ENCODE measurements at places on chromosomes 11 and 22. TPM values are rescaled to one million over a fixed set of nuclear protein-coding genes. Genes with fewer than 3 reads are reported as not detected.

- H3K36me3 ChIP-seq = no peaks in the 10 kb centered on the region
- no peak overlapping the region for H3K4me3 ChIP-seq
- no peaks in the 10 kb centered on the region for H3K4me1 ChIP-seq
- peaks cover 18% of the 10 kb centered on the region for H3K27me3 ChIP-seq
- no peak for DNase-seq
- no peak overlapping the region for H3K27ac ChIP-seq
Measured at GRCh38 chr11:118102721-118103261, 16.0 kb upstream of the SMIM35 start.

DNA sequence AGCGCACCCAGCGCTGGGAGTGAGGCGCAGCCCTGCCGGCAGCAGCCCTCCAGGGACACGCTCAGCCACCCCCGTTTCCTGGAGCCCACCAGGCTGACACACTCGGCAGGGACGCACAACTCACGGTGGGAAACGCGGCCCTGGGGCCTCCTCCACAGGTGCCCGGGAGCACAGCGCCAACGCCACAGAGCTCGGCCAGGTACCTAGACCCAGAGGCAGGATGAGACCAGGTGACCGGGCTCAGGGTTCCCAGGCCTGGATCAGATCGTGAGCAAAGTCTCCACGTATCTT lies 18.0 kb downstream of the TUBGCP6 start:
- H3K36me3 ChIP-seq = peaks cover 30% of the 10 kb centered on the region
- no peaks in the 10 kb centered on the region for H3K27me3 ChIP-seq
- DNase-seq = no peak
- no peak overlapping the region for H3K4me3 ChIP-seq

DNA sequence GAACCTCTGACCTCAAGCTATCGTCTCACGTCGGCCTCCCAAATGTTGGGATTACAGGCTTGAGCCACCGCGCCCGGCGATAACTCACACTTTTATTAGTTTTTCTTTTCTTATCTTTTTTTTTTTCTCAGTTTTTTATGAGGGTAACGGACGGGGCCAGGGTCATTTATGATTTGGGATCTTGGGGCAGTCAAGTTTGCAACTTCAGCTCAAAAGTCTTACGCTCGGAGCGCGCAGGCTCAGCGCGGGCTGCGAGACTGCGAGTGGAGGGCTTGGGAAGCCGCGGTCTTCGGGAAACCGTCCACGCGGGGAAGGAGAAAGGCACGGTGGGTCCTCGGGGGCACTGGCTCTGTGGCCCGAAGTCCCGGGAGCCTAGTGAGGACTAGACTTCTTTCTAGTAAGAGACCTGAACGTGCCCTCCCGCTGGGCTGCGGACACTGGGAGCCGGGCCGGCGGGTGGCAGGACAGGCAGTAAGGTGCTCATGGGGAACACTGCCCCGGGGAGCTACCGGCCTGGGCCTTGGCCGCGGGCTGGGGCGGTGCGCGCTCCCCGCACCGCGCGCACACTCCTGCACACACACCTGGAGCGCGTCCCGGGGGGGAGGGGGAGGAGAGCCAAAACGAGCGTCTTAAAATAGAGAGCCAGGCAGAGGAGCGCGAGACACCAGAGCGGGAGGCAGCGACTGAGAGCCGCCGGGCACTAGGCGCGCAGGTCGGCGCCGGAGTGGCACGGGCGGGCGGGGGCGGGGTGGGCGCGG lies 476 bp upstream of the BARX2 start:
- H3K27ac ChIP-seq = no peak overlapping the region
- H3K4me3 ChIP-seq = peak overlapping the region; percentile 46
- no peaks in the 10 kb centered on the region for H3K36me3 ChIP-seq
- peaks cover 26% of the 10 kb centered on the region for H3K4me1 ChIP-seq

DNA sequence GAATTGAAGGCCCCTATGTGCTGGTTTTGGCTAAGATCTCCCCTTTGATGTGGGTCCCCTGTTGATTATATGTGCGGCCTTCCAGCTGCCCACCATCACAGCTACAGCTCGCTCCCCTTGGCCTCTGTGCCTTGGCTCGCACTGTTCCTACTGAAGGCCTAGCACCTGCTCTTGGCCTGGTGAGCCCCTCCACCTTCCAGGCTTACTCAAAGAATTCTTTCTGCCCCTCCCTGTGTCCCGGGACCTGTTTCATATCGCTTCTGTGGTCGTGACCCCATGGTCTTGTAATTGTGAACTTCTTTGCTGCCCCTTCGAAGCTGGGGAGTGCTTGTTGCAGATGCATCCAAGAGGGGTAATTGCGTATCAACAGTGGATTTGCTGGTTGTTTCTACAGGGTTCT lies 12.5 kb downstream of the PEX26 start:
- no peak overlapping the region for H3K4me3 ChIP-seq
- no peaks in the 10 kb centered on the region for H3K27me3 ChIP-seq
- H3K36me3 ChIP-seq = peaks cover 54% of the 10 kb centered on the region
- DNase-seq = no peak
- H3K4me1 ChIP-seq = peaks cover 7% of the 10 kb centered on the region

DNA sequence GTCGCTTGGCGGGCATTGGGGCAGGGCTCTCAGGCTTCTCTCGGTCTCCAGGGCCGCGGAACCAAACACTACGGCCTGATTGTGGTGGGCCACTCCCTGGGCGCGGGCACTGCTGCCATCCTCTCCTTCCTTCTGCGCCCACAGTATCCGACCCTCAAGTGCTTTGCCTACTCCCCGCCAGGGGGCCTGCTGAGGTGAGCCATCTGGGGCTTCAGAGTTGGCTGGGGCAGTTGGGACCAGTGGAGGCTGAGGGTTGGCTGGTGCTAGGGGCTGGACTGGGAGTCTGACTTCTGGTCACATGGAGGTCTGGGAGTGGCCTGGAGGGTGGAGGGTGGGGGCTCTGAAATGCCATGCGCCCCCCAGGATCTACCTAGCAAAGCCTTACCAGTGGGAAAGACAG lies 15.3 kb upstream of the MYRF start:
- H3K4me3 ChIP-seq = no peak overlapping the region
- H3K36me3 ChIP-seq = no peaks in the 10 kb centered on the region
- no peaks in the 10 kb centered on the region for H3K27me3 ChIP-seq

GRCh38 chr11:58763120-58763490 lies 31.4 kb upstream of the GLYAT start:
- H3K27me3 ChIP-seq = no peaks in the 10 kb centered on the region
- DNase-seq = no peak
- no peak overlapping the region for H3K4me3 ChIP-seq
- H3K4me1 ChIP-seq = no peaks in the 10 kb centered on the region

DNA sequence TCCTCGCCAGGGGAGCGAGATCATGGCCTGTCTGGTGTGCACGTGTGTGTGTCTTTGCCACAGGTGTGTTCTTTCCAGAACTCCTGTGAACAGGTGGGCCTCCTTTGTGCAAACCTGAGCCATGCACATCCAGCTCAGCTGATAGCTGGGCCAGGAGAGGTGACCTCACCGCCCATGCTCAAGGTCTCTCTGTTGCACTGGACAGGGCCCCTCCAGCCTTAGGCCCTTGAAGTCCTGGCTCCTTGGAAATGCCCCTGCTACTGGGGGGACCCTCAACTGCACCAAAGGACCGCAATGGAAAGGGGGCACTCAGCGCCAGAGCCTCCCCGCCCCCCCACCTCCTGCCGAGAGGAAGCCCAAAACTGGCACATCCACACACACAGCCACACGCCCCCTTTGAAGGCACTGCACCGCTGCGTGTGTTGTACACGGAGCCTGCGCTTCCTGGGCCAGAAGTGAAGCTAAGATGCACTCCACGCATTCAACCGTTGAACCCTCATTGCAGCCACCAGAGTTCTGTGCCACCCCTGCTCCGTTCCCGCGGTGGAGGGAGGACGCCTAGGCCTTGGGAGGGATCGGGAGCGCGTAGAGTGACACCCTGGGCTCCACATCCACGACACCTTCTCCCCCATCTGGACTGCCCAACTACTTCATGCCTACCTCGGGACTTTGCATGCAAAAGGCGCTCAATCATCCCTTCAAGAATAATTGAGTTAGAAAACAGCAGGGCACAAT lies 16.4 kb upstream of the IL2RB start:
- peaks cover 24% of the 10 kb centered on the region for H3K36me3 ChIP-seq
- peaks cover 99% of the 10 kb centered on the region for H3K4me1 ChIP-seq
- DNase-seq = peak; percentile 56
- peak overlapping the region; percentile 83 for H3K4me3 ChIP-seq
- peak overlapping the region; percentile 96 for H3K27ac ChIP-seq

- H3K4me3 ChIP-seq = no peak overlapping the region
- H3K36me3 ChIP-seq = peaks cover 62% of the 10 kb centered on the region
- H3K4me1 ChIP-seq = peaks cover 11% of the 10 kb centered on the region
- DNase-seq = no peak
- no peaks in the 10 kb centered on the region for H3K27me3 ChIP-seq
Measured at GRCh38 chr22:31818481-31819392, 64.9 kb downstream of the DEPDC5 start.

DNA sequence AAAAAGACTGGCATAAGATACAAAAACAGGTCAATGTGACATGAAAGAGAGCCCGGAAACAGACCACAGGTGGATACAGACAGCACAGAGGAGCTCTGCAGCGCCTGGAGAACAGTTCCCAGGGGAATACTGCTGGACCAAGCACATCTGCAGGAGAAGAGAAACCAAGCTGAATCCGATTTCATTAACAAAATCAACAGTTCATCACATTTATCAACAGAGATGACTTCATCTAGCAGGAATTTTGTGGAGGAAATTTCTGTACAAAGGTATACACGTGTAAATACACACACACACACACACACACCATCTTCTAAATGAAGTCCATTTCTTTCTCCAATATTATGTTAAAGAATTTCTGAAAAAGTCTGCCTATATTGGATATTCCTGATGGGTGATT lies 17.1 kb downstream of the YPEL1 start:
- H3K4me1 ChIP-seq = peaks cover under 1% of the 10 kb centered on the region
- H3K27me3 ChIP-seq = no peaks in the 10 kb centered on the region
- H3K27ac ChIP-seq = no peak overlapping the region
- DNase-seq = no peak

DNA sequence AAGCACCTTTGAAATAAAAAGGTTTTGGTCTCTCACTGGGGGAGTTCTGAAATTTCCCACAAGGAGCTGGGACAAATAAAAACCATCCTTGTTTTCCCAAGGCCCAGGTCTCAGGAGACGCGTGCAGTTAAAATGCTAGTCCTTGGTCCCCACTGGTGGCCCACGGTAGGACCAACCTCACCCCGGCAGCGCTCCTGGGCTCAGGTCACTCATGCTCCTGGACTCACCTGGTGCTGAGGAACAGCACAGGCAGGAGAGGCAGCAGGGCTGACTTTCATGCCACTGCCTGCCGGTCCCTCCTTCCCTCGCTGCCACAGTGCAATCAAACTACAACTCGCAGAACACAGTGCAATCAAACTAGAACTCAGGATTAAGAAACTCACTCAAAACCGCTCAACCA lies 356.8 kb upstream of the CCDC179 start:
- H3K4me3 ChIP-seq = no peak overlapping the region
- no peak overlapping the region for H3K27ac ChIP-seq
- H3K27me3 ChIP-seq = no peaks in the 10 kb centered on the region
- DNase-seq = no peak

DNA sequence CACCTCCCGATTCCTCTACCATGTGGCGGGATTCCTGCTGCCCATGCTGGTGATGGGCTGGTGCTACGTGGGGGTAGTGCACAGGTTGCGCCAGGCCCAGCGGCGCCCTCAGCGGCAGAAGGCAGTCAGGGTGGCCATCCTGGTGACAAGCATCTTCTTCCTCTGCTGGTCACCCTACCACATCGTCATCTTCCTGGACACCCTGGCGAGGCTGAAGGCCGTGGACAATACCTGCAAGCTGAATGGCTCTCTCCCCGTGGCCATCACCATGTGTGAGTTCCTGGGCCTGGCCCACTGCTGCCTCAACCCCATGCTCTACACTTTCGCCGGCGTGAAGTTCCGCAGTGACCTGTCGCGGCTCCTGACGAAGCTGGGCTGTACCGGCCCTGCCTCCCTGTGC lies 10.5 kb downstream of the CXCR5 start:
- H3K4me3 ChIP-seq = no peak overlapping the region
- no peak for DNase-seq
- peaks cover 74% of the 10 kb centered on the region for H3K4me1 ChIP-seq
- H3K36me3 ChIP-seq = peaks cover 21% of the 10 kb centered on the region

GRCh38 chr11:404551-405264 lies 10.1 kb downstream of the SIGIRR start:
- DNase-seq = no peak
- H3K4me1 ChIP-seq = peaks cover 16% of the 10 kb centered on the region
- H3K4me3 ChIP-seq = no peak overlapping the region

DNA sequence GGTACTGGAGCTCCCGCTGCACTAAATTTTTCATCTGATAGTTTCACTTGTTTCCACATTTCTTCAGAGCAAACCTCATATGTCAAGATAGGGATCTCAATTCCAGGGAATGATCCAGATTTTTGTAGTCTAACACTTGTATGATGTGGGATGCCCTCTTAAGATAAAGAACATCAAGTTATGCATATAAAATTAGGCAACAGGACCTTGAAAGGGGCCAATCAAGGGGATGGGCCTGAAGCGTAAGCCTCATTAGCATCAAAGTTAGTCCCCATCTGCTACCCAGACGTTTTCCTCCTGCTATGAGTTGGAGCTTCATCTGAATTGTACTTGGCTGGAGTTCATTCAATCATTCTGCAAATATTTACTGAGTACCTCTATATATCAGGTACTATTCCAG lies 17.5 kb downstream of the PDGFD start:
- H3K4me1 ChIP-seq = no peaks in the 10 kb centered on the region
- no peak for DNase-seq
- no peaks in the 10 kb centered on the region for H3K27me3 ChIP-seq
- no peak overlapping the region for H3K4me3 ChIP-seq
- H3K27ac ChIP-seq = no peak overlapping the region
- no peaks in the 10 kb centered on the region for H3K36me3 ChIP-seq

- H3K27ac ChIP-seq = no peak overlapping the region
- H3K36me3 ChIP-seq = peaks cover 45% of the 10 kb centered on the region
- no peaks in the 10 kb centered on the region for H3K4me1 ChIP-seq
- no peaks in the 10 kb centered on the region for H3K27me3 ChIP-seq
- H3K4me3 ChIP-seq = no peak overlapping the region
Measured at GRCh38 chr11:74070723-74071492, 62.0 kb upstream of the UCP3 start.

DNA sequence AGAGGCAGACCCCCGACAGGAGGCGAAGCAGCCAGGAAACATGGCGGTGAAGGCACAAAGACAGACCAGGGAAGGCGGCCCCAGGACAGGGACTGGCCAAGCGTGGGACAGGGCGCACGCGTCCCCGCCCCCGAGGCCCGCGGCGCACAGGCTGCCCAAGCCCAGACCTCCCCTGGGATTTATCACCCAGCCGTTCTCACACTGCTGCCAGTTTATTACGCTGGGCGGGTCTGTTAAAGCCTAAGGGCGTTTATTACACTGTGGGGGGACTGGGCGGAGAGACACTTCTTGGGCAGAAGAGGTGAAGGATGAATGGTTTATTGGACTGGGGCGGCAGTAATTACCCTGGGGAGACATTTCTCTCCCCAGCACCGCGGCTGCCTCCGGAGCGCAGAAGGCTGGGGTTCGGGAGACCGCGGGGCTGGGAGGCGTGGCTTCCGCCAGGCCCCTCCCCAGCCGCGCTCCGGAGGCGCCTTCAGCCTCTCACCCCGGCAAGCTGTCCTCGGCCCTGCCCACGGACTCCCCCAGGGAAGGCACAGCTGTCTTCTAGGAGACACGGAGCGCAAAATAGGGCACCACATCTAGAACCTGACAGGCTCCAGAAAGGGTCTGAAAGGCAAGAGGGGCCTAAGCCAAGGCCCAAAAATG lies 47.1 kb downstream of the SLC22A12 start:
- no peak overlapping the region for H3K27ac ChIP-seq
- peaks cover 5% of the 10 kb centered on the region for H3K27me3 ChIP-seq
- H3K36me3 ChIP-seq = no peaks in the 10 kb centered on the region
- H3K4me3 ChIP-seq = no peak overlapping the region
- no peak for DNase-seq

Gene ACCSL
- total RNA-seq = not detected

Gene SPCS2
- 156 TPM for total RNA-seq

Gene DGCR6
- total RNA-seq = 1.3 TPM

Gene C1QTNF4
- total RNA-seq = not detected

Gene ANKK1
- not detected for total RNA-seq

Data from activated CD8-positive, alpha-beta T cell treated with anti-CD3 and anti-CD28 coated beads, Interleukin-2, amount 10 ng/mL, durations not matched to agents 7 days and 5 days (primary cell).